Activated naive CD8-positive, alpha-beta T cell treated with anti-CD3 and anti-CD28 coated beads, Interleukin-2, amount 10 ng/mL, durations not matched to agents 7 days and 5 days (primary cell): ENCODE measurements at places on chromosomes 2 and 18.

- no peak for DNase-seq
Observed at GRCh38 chr2:233967164-233967563, 50.0 kb downstream of the TRPM8 start.

GRCh38 chr2:236646441-236646840 lies 76.8 kb downstream of the ACKR3 start:
- no peak for DNase-seq

- DNase-seq = no peak
Observed at GRCh38 chr2:180291060-180291459, 284.0 kb upstream of the CWC22 start.

- DNase-seq = no peak
Observed at GRCh38 chr2:109162999-109163398, 34.0 kb downstream of the SH3RF3 start.

DNA sequence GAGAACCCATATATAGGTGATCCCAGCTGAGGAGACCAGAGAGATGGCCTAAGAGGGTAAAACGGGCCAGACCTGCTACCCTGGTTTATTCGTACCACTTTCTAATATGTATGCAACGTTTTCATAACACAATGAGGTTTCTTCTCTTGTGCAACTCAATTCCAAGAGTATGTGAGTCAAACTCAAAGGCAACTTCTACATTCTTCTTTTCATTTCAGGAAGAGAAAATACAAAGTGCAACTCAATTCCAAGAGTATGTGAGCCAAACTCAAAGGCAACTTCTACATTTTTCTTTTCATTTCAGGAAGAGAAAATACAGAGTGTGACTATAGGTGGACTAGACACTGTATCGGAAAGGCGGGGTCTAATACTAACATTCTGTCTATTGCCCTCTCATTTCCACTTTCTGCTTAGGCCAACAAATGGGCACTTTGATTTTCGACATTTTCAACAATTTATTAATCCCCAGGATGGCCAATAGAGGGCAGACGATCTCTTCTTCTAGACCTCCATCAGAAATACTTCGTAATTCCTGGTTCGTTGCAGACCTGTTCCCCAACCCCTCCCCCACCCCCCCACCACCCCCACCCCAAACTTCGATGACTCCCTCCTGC lies 3.7 kb upstream of the CRIM1 start:
- DNase-seq = no peak

- no peak for DNase-seq
Observed at GRCh38 chr2:27652790-27653189, 10.6 kb downstream of the SUPT7L start.

DNA sequence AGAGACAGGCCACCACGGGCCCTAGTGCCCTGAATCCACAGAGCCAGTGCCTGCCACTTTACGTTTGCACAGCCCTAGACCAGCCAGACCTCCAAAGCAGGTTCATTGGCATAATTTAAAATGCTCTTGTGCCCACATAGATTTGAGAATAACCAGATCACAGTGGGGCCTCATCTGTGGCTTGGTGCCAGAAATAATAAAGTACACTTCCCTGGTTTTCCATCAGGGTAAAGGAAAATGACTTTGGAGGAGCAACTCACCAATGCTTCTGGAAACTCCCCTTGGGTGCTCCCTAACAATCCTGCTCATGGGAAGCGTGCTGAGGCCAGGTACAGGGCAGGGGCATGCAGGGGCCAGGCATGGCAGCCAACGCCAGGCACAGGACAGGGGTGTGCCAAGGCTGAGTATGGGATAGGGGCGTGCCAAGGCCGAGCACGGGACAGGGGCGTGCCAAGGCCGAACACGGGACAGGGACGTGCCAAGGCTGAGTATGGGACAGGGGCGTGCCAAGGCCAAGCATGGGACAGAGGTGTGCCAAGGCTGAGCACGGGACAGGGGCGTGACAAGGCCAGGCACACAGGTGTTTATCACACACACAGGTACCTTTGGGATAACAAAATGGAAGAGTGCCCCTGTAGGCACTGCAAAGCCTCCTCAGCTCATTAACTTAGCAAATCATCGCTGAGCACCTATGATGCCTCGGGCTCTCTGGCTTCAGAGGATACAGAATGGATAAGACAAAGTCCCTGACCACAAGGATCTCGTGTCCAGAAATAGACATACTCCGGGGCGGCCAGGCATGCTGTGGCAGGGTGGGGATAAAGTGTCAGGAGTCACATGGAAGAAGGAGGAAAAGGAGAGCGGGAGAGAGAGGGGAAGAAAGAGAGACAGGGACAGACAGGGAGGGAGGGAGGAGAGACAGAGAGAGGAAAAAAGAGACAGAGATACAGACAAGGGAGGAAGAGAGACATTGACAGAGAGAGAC lies 334.7 kb downstream of the EIPR1 start:
- DNase-seq = no peak

DNA sequence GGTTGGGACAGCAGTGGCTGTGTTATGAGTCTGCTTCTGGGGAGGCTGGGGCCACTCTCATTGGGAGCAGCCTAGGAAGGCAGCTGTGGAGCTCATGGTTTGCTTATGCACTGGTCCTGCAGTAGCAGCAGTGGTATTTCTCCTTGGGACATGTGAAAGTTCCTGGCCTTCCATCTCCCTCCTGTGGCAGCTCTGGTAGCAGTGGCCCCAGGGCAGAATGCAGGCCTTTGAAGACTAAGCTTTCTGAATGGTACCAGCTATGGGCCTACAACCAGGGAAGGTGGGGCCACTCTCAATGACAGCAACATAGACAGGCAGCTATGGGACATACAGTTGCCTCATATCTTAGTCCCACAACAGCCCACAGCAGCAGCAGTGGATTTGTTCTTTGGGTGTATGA lies 117.3 kb upstream of the VWC2L start:
- DNase-seq = no peak

DNA sequence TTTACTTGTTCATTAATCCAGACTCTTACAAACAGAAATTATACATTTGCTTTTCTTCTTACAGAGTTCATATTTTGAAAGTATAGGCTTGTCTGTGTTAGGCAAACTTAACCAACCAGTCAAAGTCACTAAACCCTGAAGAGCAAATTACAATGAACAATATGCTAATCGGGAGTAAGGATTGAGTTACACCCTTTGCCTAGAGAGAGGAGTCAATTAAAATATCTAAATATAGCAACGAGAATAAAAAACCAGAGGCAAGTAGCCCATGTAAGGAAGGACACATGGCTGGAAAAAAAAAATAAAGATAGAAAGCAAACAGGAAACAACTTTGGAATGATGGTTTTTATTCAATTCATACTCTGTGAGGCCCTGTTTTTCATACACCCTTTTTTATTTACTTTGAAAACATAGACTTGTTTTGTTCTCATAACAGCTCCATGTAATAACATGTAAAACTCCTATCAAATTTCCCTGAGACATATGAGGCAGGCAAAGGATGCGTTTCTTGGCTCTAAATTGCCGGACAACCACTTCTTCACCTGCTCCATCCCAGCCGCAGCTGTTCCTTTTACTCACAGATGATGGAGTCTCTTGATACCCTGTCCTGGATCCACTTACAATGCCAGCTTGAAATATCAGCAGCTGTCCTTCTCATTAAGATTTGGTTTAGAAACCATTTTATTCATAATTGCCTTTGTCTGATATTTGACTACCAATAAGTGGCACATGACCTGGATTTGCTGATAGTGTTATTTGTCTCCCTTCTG lies 767.7 kb upstream of the GCFC2 start:
- DNase-seq = no peak

GRCh38 chr2:67660871-67661270 lies 263.7 kb downstream of the ETAA1 start:
- no peak for DNase-seq

GRCh38 chr18:6004683-6005082 lies 109.4 kb upstream of the TMEM200C start:
- DNase-seq = no peak

DNA sequence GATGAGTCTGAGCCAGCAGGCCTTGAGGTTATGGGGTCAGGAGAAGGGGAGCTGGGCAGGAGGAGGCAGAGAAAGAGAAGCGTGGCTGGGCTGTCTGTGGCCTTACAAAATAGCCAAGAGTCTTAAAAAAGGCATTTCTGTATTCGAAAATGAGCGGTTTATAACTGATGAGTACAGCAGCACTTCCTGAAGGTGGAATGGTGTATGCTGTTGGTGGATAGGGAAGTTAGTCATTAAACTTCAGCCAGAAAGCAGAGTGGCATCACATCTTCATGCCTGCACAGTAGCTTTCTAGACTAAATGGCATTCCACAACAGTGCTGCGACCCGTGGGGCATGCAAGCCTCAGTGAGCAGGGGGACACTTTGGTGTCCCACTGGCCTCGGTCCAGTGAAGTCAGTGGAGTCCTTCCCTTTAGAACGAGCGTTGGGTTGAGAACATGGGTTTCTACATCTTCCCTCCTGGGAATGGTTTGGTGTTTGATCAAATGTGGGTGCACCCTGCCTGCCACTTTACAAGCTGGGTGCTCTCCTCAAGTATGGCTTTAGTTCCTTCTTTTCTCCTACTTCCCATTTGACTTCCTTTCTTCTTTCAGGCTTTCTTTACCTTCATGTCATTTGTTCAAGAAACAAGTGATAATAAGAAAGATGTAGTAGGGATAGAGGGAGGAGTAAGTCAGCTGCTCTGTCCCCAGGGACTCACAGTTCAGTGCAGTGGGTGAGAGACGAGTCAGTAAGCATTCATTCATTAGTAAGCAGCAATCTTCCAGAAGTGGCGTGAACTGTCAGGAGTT lies 96.3 kb downstream of the ARMC9 start:
- DNase-seq = no peak
